ENCODE measurements at places on chromosomes 7 and 10.
A peak's percentile ranks its signal among the peaks of the same experiment; 100 is the strongest.

DNA sequence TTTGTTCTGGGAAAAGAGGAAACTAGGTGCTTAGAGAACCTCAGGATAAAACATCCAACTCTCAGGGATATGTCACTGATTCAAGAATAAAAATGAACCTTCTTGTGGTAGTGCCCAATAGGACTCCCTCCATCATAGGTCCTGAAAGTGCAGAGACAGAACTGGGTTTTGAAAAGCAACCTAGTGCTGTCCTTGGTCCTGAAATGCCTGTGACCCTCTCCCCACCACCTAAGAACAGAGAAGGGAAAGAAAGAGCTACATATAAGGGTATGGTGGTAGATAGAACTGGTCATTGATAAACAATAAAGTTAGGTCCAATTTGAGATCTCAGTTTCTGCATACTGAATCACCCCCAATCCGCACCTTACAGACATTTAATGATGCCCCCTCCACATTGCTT lies 953.3 kb downstream of the XPNPEP1 start:
- DNase-seq = no peak

DNA sequence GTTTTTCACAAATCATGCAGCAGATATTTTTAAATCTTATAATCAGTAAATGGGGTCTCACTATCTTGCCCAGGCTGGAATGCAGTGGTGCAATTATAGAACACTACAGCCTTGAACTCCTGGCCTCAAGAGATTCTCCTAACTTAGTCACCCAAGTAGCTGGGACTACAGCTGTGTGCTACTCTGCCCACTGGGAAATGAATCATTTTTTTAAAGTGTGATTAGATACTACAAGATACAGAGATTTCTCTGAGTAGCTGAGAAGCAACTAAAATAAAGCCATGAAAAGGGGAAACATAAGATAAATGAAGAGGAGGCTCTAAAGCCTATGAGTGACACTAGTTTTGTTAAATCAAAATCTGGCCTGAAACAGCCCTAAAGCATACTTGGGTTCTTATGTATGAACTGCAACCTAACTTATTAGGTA lies 119.7 kb downstream of the JMJD1C start:
- no peak for DNase-seq

DNA sequence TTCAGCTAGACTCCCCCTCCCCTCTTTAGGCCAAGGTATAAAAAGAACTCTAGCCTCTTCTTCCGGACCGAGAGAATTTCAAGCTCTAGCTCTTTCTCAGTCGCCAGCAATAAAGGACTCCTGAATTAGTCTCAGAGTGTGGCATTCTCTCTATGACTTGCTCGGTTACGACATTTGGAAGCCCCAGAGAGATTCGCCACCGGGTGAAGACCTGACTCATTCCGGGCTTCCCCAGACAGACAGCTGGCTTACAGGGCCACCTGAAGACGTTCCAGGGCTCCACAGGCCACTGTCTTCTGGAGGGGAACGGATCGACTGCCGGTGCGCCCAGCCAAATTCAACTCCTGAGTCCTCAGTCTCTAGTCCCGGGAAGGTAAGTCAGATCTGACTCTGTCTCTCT lies at the start of gene AKR1B15:
TSS of gene AKR1B15 (plus strand) at position 234 of the 400 bp plus-strand sequence. CDS start 15,510 bp downstream, outside the sequence.
- no peak for DNase-seq

GRCh38 chr10:86261941-86262687 lies 104.5 kb downstream of the GRID1 start:
- peak; percentile 55 for DNase-seq

- DNase-seq = no peak
These were observed 36.0 kb upstream of the FRMD4A start for GRCh38 chr10:14366760-14367159.

GRCh38 chr10:1860351-1860750 lies 123.0 kb upstream of the ADARB2 start:
- no peak for DNase-seq

- DNase-seq = no peak
These were observed 3.8 kb upstream of the DDX50 start for GRCh38 chr10:68897336-68897741.

GRCh38 chr10:70827086-70827757 lies 11.5 kb downstream of the SGPL1 start:
- no peak for DNase-seq

DNA sequence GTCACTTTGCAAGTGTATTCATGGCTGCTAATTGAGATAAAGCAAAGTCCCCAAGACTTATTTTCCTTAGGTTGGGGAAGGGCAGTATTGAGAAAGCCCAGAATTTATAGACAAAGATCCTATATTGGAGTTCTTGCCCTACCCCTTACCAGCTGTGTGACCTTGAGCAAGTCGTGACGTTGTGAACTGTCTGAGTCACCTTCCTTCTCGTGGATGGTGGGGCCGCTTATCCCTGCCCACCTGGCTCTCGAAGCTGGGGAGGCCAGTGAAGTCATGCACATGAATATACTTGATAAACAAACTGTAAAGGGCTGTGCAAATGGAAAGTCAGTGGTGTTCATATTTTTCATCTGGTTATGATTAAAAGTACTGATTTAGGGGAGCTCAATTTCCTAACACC lies 127.4 kb downstream of the TACC2 start:
- no peak for DNase-seq

DNA sequence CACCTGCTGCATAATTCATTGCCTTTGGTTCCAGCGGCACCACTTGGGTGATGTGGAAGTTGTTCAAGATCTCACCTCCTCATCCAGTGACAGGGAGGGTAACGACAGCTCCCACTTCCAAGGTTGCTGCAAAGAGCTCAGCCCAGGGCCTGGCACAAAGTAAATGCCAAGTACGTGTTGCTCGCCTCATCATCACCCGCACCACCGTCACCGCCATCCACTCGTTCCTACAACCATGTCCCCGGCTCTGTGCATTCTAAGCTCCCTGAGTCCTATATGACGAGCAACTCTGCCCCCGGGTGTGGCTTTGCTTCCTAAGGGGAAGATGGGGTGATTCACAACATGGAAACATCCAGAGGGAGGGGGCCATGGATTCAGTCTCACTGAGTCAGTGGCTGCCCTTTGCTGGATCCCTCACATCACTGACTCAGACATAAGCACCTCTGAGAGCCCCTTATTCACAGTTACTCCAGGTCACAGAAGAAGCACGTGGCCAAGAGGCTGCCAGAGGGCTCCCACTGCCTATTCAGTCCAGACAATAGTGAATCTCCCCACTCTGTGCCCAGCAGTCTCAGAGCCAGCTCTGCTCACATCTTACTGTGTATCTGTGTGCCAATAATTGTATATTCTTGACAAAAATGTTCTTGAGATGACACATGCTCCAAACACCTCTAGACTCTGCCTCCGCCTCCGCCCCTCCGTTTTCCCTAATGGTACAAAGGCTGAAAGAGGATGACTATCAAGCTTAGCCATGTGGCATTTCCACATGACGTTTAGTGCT lies 159.1 kb downstream of the GFRA1 start:
- DNase-seq = peak; percentile 53

GRCh38 chr10:68074031-68074774 lies 880 bp downstream of the HERC4 start:
- no peak for DNase-seq

Data from dorsolateral prefrontal cortex (tissue), 122 donors.